ENCODE measurements at places on chromosomes 3 and 15. TPM values are rescaled to one million over a fixed set of nuclear protein-coding genes. Genes with fewer than 3 reads are reported as not detected.

Gene SOX14
- total RNA-seq: not detected

Gene EFCC1
- total RNA-seq: 2.9 TPM

Gene GNAT1
- not detected for total RNA-seq

Gene THRB
- total RNA-seq: 4.7 TPM

Gene LYZL4
- not detected for total RNA-seq

Gene PPP1R14D
- not detected for total RNA-seq

DNA sequence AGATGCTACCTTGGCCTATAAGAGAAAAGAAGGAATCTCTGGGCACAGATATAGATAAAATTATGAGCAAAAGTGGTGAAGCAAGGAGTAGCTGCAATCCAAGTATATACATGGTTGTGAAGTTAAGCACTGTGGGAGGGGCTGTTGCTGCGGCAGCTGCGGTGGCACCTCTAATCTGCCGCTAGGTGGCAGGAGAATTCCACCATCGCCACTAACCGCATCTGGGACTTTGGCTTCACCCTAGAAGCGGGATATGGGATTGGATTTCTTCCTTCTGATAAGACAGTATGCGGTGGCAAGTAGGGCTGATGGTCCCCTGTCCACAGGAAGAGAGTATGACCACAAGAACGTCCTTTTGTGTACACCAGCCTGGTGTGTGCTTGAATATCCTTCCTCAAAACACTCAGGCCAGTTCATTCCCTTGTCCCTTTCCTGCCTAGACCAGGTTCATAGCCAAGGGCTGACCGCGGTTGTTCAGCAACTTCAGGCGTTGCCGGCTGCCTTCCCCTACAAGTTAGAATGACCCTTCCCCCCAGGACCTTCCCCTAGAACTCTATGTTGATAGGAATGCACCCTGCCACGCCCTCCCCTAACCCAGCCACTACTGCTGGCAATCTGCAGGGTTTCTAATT, 5.1 kb downstream of the MAGEL2 start:
- no peak overlapping the region for H3K4me3 ChIP-seq
- H3K4me1 ChIP-seq: no peaks in the 10 kb centered on the region
- DNase-seq: no peak
- H3K36me3 ChIP-seq: no peaks in the 10 kb centered on the region
- H3K27ac ChIP-seq: no peak overlapping the region

DNA sequence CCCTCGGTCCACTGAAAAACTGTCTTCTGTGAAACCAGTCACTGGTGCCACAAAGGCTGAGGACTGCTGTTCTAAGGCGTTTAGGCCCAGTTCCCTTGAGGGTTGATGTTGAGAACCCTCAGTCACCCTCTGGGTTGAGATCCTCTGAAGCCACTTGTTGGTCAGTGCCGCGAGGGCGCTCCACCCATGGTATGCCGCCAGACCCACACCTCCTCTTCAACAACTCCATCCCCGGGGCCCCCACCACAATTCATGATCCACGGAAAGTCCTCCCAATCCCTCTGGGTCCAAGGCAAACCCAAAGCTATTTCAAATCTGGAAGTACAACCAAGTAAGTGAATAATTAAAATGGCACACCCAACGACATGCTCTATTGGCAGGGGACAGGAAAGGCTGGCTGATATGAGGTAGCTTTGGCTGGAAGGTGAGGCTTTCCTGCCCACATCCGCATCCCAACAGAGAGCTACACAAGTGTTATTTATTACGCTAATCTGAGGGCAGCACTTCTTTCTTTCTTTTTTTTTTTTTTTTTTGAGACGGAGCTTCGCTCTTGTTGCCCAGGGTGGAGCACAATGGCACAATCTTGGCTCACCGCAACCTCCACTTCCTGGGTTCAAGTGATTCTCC, 58.1 kb downstream of the XXYLT1 start:
- H3K27ac ChIP-seq: no peak overlapping the region
- H3K36me3 ChIP-seq: no peaks in the 10 kb centered on the region
- H3K4me1 ChIP-seq: peaks cover 16% of the 10 kb centered on the region
- H3K4me3 ChIP-seq: no peak overlapping the region
- DNase-seq: no peak

DNA sequence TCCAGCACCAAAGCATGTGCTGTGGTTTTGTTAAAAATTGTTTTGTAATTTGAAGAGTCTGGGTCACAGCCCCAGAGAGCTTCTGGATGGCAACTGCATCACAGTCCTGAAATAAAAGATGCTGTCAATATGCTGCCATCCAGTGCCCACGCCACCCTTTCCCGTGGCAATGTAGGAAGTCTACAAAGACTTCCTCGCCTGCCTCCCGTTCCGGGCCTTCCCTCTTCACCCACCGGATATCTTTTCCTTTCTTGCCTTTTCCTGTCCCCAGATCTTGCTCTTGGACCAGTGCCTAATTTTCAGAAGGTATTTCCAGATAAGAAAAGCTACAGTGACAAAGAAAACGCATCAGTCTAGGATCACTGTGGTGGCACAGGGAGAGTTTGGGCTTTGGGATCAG, 85.3 kb upstream of the RNU6-1 start:
- H3K27ac ChIP-seq: no peak overlapping the region
- H3K4me3 ChIP-seq: no peak overlapping the region
- no peaks in the 10 kb centered on the region for H3K27me3 ChIP-seq
- H3K4me1 ChIP-seq: peaks cover 22% of the 10 kb centered on the region

DNA sequence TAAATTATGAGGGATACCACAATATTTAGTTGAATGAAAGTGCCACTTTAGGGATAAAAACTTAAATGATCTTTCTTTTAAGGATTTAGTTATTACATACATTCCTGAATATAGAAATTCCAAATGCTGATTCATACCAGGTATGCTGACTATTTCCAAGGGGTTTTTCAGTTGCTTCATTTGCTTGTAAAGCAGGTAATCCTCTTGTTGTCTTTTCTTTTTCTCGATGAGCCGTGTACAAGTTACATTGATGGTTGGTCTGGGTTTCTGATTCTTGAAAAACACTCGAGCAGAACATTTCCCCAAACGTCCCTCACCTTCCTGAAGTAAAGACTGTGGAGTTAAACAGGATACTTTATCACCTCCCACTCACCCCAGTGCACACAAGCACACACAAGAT, 21.7 kb downstream of the RARRES1 start:
- H3K27ac ChIP-seq: no peak overlapping the region
- no peaks in the 10 kb centered on the region for H3K27me3 ChIP-seq
- no peak overlapping the region for H3K4me3 ChIP-seq

DNA sequence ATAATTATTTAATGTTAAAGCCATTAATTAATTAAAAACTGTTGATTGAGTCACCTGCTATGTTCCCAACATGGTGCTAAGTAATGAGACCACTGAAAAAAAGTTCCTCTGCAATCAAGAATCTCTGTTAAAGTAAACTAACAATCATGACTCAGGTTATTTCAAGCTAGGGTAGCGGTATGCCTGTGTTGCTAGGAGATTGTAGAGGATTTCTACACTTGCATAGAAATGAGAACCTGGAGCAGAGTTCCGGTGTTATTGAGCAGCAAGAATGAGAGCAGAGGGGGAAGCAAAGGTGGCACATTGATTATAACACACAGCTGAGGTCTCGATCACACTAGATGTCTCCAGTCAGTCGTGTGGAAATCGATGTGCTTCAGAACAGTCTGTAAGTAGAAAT, 41.4 kb downstream of the C3orf85 start:
- no peaks in the 10 kb centered on the region for H3K27me3 ChIP-seq
- no peaks in the 10 kb centered on the region for H3K36me3 ChIP-seq
- H3K4me3 ChIP-seq: no peak overlapping the region
- H3K27ac ChIP-seq: no peak overlapping the region

- peaks cover 2% of the 10 kb centered on the region for H3K4me1 ChIP-seq
- no peak overlapping the region for H3K4me3 ChIP-seq
- no peak overlapping the region for H3K27ac ChIP-seq
- H3K36me3 ChIP-seq: no peaks in the 10 kb centered on the region
- H3K27me3 ChIP-seq: no peaks in the 10 kb centered on the region
Observed at GRCh38 chr3:22937536-22937935, 265.6 kb upstream of the UBE2E2 start.

GRCh38 chr3:60086811-60087210, 1037.0 kb upstream of the CFAP20DC start:
- H3K27ac ChIP-seq: no peak overlapping the region
- H3K36me3 ChIP-seq: no peaks in the 10 kb centered on the region
- DNase-seq: no peak
- no peaks in the 10 kb centered on the region for H3K27me3 ChIP-seq
- no peak overlapping the region for H3K4me3 ChIP-seq

DNA sequence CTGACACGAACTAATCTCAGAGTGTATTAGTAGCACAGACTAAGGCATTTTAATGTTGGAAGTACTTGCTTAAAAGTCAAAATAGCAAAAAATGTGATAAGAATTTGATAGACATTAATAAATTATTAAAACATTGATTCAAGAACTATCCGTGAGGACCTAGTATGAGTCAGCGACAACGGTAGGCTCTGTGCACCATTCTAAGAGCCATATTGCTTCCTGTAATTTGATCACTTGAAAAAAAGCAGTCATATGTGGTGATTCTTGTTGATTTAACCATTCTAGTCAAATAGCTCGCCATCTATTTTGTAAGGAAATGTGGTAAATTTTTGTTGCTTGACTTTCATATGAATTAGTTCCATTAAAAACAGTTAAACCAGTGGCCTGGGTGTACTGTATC, 534.9 kb upstream of the ARRDC4 start:
- no peak for DNase-seq
- no peak overlapping the region for H3K4me3 ChIP-seq
- no peaks in the 10 kb centered on the region for H3K27me3 ChIP-seq
- no peaks in the 10 kb centered on the region for H3K4me1 ChIP-seq
- no peak overlapping the region for H3K27ac ChIP-seq
- no peaks in the 10 kb centered on the region for H3K36me3 ChIP-seq

DNA sequence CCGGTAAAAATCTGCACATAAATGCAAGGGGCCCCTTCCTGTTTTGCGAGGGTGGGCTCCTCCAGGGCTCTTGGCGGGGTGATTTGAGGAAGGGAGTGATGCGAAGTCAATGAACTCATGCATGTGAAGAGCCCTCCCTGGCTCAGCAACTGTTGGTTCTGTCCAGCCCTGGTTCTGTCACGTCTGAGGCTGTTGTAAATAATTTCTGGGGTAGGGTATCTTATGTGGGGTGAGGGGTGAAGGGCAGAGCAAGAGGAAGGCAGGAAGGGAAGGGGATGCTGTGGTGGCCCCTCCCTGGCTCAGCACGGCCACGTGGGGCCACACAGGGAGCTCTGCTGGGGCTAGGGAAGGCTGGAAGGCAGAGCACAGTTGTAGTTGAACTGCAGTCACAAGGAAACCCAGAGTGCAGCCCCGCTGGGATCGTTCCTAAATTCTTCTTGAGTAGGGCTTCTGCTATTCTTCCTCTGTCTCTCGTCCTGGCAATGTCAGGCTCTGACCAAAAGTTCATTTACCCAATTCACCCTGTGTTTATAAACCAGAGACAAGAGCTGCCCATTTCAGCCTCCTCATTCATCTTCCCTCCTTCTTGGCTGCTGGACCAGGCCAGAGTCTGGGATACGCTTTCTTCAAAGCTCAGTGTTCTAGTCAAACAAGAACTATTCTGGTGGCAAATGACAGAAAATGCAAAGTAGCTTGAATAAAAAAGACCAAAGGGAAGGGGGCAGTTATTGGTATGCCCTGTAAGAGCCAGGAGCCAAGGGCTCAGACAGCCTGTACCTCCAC, 14.8 kb upstream of the TOPBP1 start:
- peaks cover 14% of the 10 kb centered on the region for H3K27me3 ChIP-seq
- no peak for DNase-seq
- no peak overlapping the region for H3K27ac ChIP-seq
- no peaks in the 10 kb centered on the region for H3K36me3 ChIP-seq
- H3K4me3 ChIP-seq: no peak overlapping the region

- H3K4me3 ChIP-seq: no peak overlapping the region
- peaks cover 89% of the 10 kb centered on the region for H3K4me1 ChIP-seq
- no peaks in the 10 kb centered on the region for H3K27me3 ChIP-seq
- H3K36me3 ChIP-seq: no peaks in the 10 kb centered on the region
Observed at GRCh38 chr3:46943237-46944187, 33.0 kb downstream of the CCDC12 start.

GRCh38 chr3:42605546-42606173, 5.2 kb downstream of the NKTR start:
- peaks cover 16% of the 10 kb centered on the region for H3K36me3 ChIP-seq
- no peak for DNase-seq
- peak overlapping the region; percentile 28 for H3K27ac ChIP-seq
- H3K27me3 ChIP-seq: no peaks in the 10 kb centered on the region

DNA sequence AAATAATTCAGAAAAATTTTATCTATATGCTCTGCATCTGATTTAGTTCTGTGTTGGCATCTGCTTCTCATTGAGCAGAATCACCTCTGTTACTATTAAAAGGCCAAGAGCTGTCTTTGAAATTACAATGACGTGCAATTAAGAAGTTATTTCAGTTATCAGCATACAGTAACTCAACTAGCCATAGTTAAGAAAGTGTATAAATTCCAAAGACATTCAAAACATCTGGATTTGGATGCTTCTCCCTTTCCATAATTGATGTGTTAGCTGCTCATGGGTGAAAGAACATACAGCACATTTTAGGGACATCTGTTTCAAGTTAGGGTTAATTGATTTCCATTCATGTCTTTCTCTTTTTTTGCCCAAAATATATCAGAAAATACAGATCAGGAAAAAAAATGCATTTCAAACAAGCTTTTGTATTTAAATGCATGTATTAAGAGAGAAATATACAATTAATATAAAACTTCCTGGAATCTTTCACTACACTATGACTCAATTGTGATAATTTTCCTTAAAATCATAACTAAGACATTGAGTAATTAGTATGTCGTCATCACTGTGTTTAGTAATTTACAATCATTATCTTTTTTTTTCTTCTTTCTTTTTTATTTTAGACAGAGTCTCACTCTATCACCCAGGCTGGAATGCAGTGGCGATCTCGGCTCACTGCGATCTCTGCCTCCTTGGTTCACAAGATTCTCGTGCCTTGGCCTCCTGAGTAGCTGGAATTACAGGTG, 82.7 kb upstream of the MBNL1 start:
- H3K4me3 ChIP-seq: no peak overlapping the region
- H3K27ac ChIP-seq: no peak overlapping the region
- no peak for DNase-seq
- H3K27me3 ChIP-seq: no peaks in the 10 kb centered on the region

DNA sequence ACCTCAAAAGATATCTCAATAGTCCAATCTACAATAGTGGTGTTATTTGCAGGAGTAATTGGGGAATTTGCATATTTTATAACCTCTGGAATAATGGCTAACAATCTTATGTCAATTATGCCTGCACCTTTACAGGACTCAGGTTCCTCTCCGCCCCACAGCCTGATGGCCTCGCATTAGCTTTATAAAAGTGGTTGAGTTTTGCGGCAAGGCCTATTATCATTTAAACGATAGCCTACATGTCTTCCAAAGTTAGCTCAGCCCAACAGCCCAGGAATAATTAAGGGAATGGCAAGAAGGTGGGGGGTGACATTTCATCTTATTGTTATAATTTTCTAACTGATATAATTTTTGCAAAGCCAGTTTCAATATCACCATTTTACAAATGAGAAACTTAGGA, 97.3 kb downstream of the RTP4 start:
- no peak for DNase-seq
- H3K36me3 ChIP-seq: no peaks in the 10 kb centered on the region
- H3K4me1 ChIP-seq: no peaks in the 10 kb centered on the region
- H3K4me3 ChIP-seq: no peak overlapping the region
- H3K27me3 ChIP-seq: no peaks in the 10 kb centered on the region
